ENCODE measurements at places on chromosomes 4 and X. TPM values are rescaled to one million over a fixed set of nuclear protein-coding genes. Genes with fewer than 3 reads are reported as not detected.

The POU3F4 gene
- not detected for total RNA-seq

The SPANXN3 gene
- not detected for total RNA-seq

The MAGEB17 gene
- total RNA-seq: not detected

The CLDN22 gene
- total RNA-seq: not detected

The SUPT20HL2 gene
- total RNA-seq: not detected

The SPATA4 gene
- total RNA-seq: 0.21 TPM

The PPBP gene
- not detected for total RNA-seq

The ADH6 gene
- total RNA-seq: not detected

The MAGEB1 gene
- not detected for total RNA-seq

The AR gene
- not detected for total RNA-seq

The PLXNB3 gene
- total RNA-seq: 13.5 TPM

The CXXC4 gene
- not detected for total RNA-seq

The SPACA5 gene
- total RNA-seq: not detected

The LRP2BP gene
- total RNA-seq: 0.70 TPM

The RGN gene
- total RNA-seq: not detected

The ACOX3 gene
- total RNA-seq: 17.9 TPM

The MAGEC3 gene
- total RNA-seq: not detected

The ARMCX1 gene
- total RNA-seq: not detected

The LIAS gene
- total RNA-seq: 21.6 TPM

The CENPE gene
- total RNA-seq: 32.4 TPM

The PNMA6F gene
- not detected for total RNA-seq

The FREM3 gene
- total RNA-seq: not detected

The SYN1 gene
- total RNA-seq: 0.27 TPM

The PAK3 gene
- total RNA-seq: 8.5 TPM

The WDR17 gene
- 1.5 TPM for total RNA-seq

The CD99L2 gene
- total RNA-seq: 42.4 TPM

The SLC49A3 gene
- not detected for total RNA-seq

The SLC25A5 gene
- 245 TPM for total RNA-seq

The P2RY8 gene
- not detected for total RNA-seq

The MAOB gene
- total RNA-seq: 0.27 TPM

The TMPRSS11B gene
- total RNA-seq: not detected

The ZNF157 gene
- not detected for total RNA-seq

The MAP9 gene
- 13.2 TPM for total RNA-seq

The PLP1 gene
- total RNA-seq: not detected

The CTAG2 gene
- not detected for total RNA-seq

The RBM10 gene
- 69.5 TPM for total RNA-seq

The GABRG1 gene
- not detected for total RNA-seq

The SULT1B1 gene
- 0.21 TPM for total RNA-seq

The CXorf49 gene
- total RNA-seq: not detected

The SLITRK2 gene
- not detected for total RNA-seq

The OPN1MW3 gene
- not detected for total RNA-seq

The NR3C2 gene
- total RNA-seq: 0.21 TPM

The MAGEA11 gene
- not detected for total RNA-seq

The ADH1B gene
- total RNA-seq: 24.2 TPM

The FGB gene
- total RNA-seq: not detected

All from MCF 10A (cell line).